Pancreas (tissue), 10 donors: ENCODE measurements at places on chromosomes 6 and 20. TPM values are rescaled to one million over a fixed set of nuclear protein-coding genes. Genes with fewer than 3 reads are reported as not detected.

DNA sequence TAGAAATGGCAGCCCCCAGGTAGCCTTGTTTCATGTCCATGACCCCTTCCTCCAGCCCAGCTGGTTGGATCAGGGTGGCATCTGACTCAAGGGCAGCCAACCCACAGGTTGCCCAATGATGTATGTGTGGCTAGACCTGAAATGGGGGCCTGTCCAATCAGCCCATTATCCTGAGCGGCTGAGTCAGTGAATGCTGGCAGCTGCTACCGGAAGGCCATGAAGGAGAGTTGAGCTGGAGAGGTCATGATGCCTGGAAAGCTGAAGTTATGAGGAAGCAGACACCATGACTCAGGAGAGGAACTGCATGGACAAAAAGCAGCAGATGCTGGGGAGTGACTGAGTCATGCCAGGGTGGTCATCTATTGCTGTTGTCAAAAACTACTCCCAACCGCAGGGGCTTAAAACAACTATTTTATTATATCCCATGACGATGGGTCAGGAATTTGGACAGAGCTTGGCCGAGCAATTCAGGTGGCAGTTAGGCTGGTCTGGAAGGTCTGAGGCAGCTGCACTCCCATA lies 67.3 kb downstream of the MDGA1 start:
- no peak overlapping the region for H3K27ac ChIP-seq
- H3K4me1 ChIP-seq = no peaks in the 10 kb centered on the region
- no peaks in the 10 kb centered on the region for H3K36me3 ChIP-seq
- no peak for DNase-seq

The TNXB gene
- 15.2 TPM for total RNA-seq

DNA sequence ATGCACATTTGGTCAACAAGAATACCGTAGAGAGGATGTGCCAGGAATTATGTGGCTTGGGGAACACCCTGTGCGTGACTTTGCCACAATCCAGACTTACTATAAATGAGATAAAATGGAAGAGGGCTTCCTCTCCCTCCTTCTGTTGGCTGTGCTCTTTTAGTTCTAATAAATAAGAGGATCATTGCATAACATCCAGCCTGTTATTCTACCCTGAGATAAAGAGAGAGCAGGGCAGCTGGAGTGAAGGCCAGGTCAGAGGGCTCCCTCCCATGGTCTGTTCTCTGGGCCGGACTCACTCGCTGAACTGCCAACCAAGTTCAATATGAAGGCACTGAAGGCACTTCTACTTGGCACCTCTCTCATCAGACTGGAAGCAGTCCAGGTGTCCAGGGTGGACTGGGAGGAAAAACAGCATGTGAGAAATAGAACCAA lies 91.7 kb downstream of the MTFR2 start:
- no peak overlapping the region for H3K27ac ChIP-seq
- no peaks in the 10 kb centered on the region for H3K4me1 ChIP-seq
- DNase-seq = no peak
- H3K36me3 ChIP-seq = no peaks in the 10 kb centered on the region
- no peak overlapping the region for H3K4me3 ChIP-seq

The MAFB gene
- 7.1 TPM for total RNA-seq

GRCh38 chr6:112938650-112939049 lies 591.5 kb downstream of the RFPL4B start:
- DNase-seq = no peak
- no peak overlapping the region for H3K4me3 ChIP-seq
- H3K4me1 ChIP-seq = peaks cover 4% of the 10 kb centered on the region
- H3K36me3 ChIP-seq = no peaks in the 10 kb centered on the region
- no peak overlapping the region for H3K27ac ChIP-seq
- no peaks in the 10 kb centered on the region for H3K27me3 ChIP-seq

The SPATA2 gene
- total RNA-seq = 4.9 TPM

DNA sequence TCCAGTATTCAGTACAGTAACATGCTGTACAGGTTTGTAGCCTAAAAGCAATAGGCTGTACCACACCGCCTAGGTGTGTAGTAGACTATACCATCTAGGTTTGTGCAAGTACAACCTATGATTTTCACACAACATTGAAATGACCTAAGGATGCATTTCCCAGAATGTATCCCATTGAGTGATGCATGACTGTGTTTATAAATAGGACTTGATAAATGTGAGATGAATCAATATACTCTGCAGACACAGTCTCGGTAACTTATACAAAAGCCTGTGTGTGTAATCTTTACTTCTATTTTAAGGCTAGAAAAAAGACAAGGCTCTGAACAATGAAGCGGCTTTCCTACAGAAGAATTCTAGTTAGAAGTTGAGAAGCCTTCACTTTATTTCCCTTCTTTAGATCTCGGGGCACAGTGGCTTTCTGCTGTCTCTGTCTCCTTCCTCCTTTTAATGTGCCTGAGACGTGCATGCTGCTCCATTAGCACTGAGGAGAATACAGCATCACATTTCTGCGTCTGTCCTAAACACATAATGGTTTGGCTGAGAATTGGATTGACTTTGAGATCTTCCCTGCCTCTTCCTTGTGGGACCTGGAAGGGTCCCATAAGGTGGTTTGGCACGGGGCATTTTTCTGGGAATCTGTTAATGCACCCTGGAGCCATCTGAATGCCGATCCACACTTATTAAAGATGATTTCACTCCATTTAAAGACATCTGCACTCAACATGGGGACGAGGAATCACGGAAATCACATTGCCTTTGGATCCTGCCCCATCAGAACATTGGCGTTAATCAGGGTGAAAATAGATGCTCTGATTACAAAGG lies 112.5 kb downstream of the SCML4 start:
- H3K27ac ChIP-seq = no peak overlapping the region
- no peaks in the 10 kb centered on the region for H3K4me1 ChIP-seq
- H3K27me3 ChIP-seq = no peaks in the 10 kb centered on the region
- DNase-seq = no peak
- no peaks in the 10 kb centered on the region for H3K36me3 ChIP-seq

DNA sequence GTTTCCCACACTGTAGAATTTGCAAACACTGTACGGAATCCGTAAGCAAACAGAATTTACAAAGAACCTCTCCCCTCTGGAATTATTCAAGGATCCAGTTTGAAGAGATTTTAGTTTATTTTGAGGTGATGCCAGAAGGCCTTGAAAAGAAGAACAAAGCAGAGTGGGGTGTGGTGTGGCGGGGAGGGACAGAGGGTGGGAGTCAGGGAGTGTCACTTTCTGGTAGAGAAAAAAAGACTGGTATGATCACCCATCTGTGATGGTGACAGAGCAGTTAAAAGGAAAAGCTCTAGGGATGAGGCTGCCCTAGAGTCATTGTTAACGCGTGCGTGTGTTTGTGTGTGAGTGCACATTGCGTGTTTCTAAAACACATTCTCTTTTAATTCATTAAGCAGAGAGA lies 97.0 kb upstream of the F13A1 start:
- no peak for DNase-seq
- no peak overlapping the region for H3K27ac ChIP-seq
- H3K36me3 ChIP-seq = no peaks in the 10 kb centered on the region

- H3K4me3 ChIP-seq = no peak overlapping the region
- DNase-seq = no peak
- no peak overlapping the region for H3K27ac ChIP-seq
- no peaks in the 10 kb centered on the region for H3K36me3 ChIP-seq
- H3K27me3 ChIP-seq = no peaks in the 10 kb centered on the region
- no peaks in the 10 kb centered on the region for H3K4me1 ChIP-seq
Measured at GRCh38 chr6:110348961-110349690, 9.0 kb downstream of the METTL24 start.

The MYL9 gene
- 39.5 TPM for total RNA-seq

GRCh38 chr6:11007715-11008608 lies 36.1 kb downstream of the ELOVL2 start:
- peaks cover 12% of the 10 kb centered on the region for H3K4me1 ChIP-seq
- H3K4me3 ChIP-seq = no peak overlapping the region
- no peaks in the 10 kb centered on the region for H3K27me3 ChIP-seq
- no peak overlapping the region for H3K27ac ChIP-seq
- no peak for DNase-seq

- no peaks in the 10 kb centered on the region for H3K36me3 ChIP-seq
- H3K4me1 ChIP-seq = no peaks in the 10 kb centered on the region
- H3K27me3 ChIP-seq = no peaks in the 10 kb centered on the region
- no peak for DNase-seq
Measured at GRCh38 chr20:57821935-57822334, 112.1 kb upstream of the PMEPA1 start.

- no peak for DNase-seq
- H3K36me3 ChIP-seq = no peaks in the 10 kb centered on the region
- no peaks in the 10 kb centered on the region for H3K4me1 ChIP-seq
- no peak overlapping the region for H3K4me3 ChIP-seq
- H3K27ac ChIP-seq = no peak overlapping the region
- H3K27me3 ChIP-seq = no peaks in the 10 kb centered on the region
Measured at GRCh38 chr20:48311956-48312355, 515.8 kb downstream of the PREX1 start.

The LAMA2 gene
- total RNA-seq = 6.0 TPM

DNA sequence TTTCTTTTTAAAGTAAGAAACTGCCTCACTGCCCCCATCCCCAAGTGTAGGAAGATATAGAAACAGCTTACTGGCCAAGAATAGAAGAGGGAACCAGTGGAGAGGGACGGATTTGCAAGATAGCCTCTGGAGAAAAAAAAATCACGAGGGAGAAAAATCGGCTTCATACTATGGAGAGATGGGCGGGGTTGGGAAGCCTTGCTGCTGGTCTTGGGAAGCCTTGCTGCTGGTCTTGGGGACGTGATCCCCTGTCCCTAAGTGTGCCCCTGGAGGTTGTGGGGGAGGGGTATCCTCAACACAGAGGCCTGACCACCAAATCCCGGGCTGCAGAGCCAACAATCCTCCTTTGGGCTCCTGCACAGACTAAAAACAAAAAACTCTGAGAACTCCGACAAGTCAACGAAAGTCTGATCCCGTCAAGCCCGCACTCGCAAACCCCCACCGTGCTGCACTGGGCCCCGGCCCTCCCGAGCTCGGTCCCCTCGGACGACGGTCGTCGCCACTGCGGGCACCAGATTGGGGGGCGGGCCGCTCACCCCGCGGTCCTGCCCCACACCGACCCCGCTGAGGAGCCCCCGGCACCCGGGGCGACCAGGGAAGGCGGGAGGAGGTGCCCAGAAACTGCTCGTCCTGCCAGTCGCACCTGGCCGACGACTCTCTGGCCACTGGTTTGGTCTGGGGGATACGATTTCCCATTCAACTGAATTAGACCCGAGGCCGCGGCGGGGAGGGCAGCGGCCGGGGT lies 750 bp downstream of the MAP7 start:
- no peaks in the 10 kb centered on the region for H3K36me3 ChIP-seq
- no peaks in the 10 kb centered on the region for H3K27me3 ChIP-seq
- no peak for DNase-seq
- H3K27ac ChIP-seq = peak overlapping the region; percentile 91
- peak overlapping the region; percentile 89 for H3K4me3 ChIP-seq
- H3K4me1 ChIP-seq = no peaks in the 10 kb centered on the region

- no peaks in the 10 kb centered on the region for H3K36me3 ChIP-seq
- H3K4me3 ChIP-seq = peak overlapping the region; percentile 27
- no peaks in the 10 kb centered on the region for H3K27me3 ChIP-seq
- no peaks in the 10 kb centered on the region for H3K4me1 ChIP-seq
- no peak for DNase-seq
Measured at GRCh38 chr20:31587545-31588389, 17.3 kb upstream of the ID1 start.

GRCh38 chr20:35271904-35272303 lies 6.0 kb downstream of the MMP24OS start:
- H3K27me3 ChIP-seq = no peaks in the 10 kb centered on the region
- no peak overlapping the region for H3K4me3 ChIP-seq
- no peaks in the 10 kb centered on the region for H3K36me3 ChIP-seq
- no peak overlapping the region for H3K27ac ChIP-seq
- DNase-seq = no peak

DNA sequence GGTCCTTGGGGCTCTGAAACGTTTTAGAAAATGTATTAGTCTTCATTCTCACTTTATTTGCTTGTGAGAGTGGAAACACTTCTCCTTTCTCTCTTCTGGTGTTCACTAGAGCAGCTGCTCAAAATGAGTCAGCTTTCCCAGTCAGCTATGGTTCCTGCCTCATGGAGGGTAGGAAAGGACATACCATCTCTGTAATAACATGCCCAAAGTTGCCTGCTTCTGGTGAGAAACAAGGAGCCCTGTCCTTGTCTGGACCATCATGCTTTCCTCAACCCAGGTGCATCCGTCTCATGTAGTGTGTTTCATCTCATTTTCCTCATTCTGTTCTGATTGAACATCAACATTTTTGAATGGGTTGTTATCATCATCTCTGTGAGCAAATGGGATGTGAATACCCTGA lies 17.1 kb upstream of the TINAG start:
- no peak for DNase-seq
- H3K36me3 ChIP-seq = no peaks in the 10 kb centered on the region
- H3K27me3 ChIP-seq = no peaks in the 10 kb centered on the region
- no peak overlapping the region for H3K4me3 ChIP-seq
- no peak overlapping the region for H3K27ac ChIP-seq
- H3K4me1 ChIP-seq = no peaks in the 10 kb centered on the region

GRCh38 chr20:42261766-42262270 lies 643.6 kb upstream of the CHD6 start:
- no peaks in the 10 kb centered on the region for H3K36me3 ChIP-seq
- no peak overlapping the region for H3K4me3 ChIP-seq
- H3K4me1 ChIP-seq = no peaks in the 10 kb centered on the region

The SLC12A5 gene
- total RNA-seq = 1.4 TPM

The GPLD1 gene
- 1.0 TPM for total RNA-seq

DNA sequence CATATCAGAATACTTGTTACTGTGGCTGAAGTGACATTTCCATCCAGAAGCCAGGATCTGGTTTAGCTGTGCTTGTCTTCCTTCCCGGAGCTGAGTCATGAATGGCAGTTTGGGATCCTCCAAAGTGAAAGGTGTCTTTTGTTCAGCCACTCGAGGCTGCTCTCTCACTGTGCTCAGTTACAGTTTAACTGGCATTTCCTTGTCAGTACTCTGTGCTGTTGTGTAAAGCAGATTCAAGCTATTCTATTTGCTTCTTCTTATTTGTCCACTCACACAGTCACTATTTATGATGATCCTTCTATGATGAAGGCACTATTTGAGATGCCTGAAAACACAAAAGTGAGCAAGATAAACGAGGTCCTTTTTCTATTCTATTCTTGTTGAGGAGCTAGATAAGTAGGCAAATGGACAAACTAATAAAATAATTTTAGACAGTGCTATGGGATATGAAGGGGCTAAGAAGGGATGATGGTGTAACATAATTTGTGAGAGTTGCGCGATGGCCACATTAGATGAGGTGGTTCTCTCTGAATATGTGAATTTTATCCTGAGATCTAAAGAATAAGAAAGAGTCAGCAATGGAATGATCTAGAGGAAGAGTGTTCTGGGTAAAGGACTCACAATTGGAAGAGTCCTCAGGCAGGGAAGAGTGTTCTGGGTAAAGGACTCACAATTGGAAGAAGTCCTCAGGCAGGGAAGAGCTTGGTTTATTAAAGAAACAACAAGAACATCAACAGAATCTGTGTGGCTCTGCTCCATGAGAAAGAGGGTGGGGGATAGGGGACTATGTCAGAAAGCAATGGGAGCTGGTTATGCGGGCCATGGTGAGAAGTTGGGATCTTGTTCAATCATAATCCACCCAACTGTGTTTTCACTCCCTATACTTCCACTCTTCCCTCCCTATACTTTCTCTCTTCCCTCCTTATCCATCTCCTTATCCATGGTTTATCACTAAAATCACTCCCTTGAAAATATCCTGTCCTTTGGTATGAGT lies 40.1 kb downstream of the CYP24A1 start:
- H3K36me3 ChIP-seq = no peaks in the 10 kb centered on the region
- no peak overlapping the region for H3K27ac ChIP-seq
- H3K27me3 ChIP-seq = no peaks in the 10 kb centered on the region
- H3K4me1 ChIP-seq = no peaks in the 10 kb centered on the region

The SLC17A1 gene
- not detected for total RNA-seq

The ERGIC3 gene
- 112 TPM for total RNA-seq

GRCh38 chr20:50776122-50776817 lies 18.6 kb upstream of the BCAS4 start:
- no peak overlapping the region for H3K4me3 ChIP-seq
- no peaks in the 10 kb centered on the region for H3K27me3 ChIP-seq
- H3K4me1 ChIP-seq = no peaks in the 10 kb centered on the region
- H3K36me3 ChIP-seq = no peaks in the 10 kb centered on the region

The CST4 gene
- total RNA-seq = not detected
